Stimulated activated CD4-positive, alpha-beta T cell treated with anti-CD3 and anti-CD28 coated beads, Interleukin-4, amount 100 ng/mL, for 1 hour (primary cell): ENCODE measurements at places on chromosomes 3 and 15.
A peak's percentile ranks its signal among the peaks of the same experiment; 100 is the strongest.

DNA sequence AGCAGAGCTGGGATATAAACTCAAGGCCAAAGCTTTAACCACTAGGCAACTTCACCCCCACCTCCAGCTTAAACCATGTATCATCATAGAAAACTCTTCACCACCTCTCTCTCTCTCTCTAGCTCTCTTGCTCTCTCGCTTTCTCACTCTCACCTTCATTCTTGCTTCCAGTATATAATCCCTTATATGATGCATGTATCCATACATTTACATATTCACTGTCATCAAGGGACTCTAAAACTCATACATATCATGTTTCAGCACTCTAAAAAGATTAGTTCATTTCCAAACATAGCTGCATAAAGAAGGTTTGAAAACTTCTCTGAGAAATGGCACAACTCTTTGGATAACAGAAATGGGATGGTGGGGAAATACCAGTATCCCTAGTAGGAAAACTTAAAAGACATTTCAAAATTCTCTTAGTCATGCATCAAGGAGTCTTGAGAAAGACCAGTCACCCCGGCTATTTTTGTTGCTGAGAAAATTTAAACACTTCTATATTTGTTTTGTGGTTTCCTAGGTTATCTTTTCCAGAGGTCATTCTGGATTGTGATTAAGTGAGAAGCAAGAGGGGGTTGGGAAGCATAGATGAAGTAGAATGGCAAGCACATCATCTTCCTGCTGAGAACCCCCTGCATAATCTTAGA, 447.8 kb upstream of the THBS1 start:
- DNase-seq, result no peak

DNA sequence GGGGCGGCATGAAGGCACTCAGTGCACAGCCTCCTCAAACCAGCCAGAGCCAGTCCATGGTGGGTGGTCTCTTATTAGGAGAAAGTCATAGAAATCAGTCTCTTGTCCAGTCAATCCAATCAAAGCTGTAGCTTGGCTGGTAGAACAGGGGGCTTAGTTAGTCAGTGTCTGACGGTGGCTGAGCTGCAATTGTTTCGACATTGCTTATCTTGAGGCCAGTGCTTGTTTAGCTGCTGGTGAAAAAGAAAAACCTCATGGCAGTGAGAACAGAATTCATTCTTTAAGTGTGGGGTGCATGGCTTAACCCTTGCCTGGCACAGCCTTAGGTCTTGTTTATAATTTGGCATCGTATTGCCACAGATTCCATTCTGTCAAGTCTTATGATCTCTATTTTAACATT, 53.9 kb downstream of the FGD5 start:
- no peak for DNase-seq

DNA sequence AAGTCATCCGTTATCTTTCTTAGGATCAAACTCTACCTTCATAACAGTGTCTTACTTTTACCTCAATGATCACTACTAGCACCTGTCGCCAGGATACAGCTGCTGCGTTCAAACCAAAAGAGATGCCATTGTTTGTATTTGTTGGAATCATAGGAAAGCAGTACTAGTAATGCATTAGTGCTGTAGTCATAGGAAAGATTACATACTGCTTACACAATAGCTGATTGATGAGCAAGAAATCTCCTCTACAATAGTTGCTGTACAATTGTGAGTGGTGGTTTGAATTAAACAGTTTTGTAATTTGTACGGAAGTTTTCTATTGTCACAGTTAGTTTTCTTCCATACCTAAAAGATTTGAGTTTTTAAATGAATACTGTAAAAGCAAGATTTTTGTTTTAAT, 21.4 kb downstream of the ACAP2 start:
- DNase-seq, result no peak

DNA sequence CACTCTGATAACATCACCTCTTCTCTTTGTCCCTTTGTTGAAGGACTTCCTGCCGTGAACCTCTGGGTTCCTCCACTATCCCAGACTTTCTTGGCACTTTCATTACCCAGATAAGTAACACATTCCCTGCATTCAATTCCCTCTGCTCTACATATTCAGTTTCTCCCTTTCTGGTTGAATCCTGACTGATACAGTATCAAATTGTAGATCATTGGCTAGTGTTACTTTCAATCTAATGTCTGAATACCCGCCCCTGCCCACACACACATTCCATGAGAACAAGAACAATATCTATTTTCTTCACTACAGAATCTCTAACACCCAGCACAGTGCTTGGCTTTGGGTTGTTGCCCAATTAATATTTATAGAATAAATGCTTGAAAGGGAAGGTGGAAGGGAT, 163.5 kb downstream of the ABHD5 start:
- no peak for DNase-seq

- no peak for DNase-seq
Observed at GRCh38 chr15:99142562-99142961, 37.7 kb downstream of the SYNM start.

- no peak for DNase-seq
Observed at GRCh38 chr3:42336103-42336502, 70.1 kb upstream of the CCK start.

DNA sequence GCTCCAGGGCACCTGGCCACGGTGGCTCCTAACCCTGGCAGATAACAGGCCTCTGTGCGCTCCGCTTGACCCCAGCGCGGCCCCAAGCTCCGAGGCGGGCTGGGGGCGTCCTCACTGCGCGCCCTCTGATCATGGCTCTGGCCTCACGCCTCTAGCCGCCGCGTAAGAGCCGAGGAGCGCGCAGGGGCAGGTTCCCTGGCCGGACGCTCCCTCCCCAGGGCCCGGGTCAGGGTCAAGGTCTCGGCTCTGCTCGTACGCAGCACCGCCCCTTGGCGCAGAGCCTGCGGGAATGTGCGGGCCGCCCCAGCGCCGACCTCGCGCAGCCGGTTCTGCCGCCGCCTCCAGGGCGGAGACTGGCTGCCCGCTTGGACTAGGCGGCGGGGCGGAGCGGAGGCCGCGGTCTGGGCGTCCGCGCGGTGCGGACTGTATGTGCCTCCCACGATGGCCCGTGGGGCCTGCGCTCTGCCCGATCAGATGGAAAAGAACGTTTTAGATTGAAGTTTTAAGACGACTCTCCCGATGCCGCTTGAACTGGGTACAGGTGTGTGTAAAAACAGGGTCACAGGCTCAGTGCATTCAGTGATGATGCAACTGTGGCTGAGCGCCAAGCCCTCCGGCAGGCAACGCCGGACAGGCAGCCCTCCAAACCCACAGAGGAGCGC, 40.8 kb downstream of the CHST14 start:
- peak; percentile 11 for DNase-seq

- no peak for DNase-seq
Observed at GRCh38 chr3:72533591-72534473, 314.4 kb downstream of the SHQ1 start.

- DNase-seq, result no peak
Observed at GRCh38 chr3:38614091-38614490, 35.4 kb downstream of the SCN5A start.

DNA sequence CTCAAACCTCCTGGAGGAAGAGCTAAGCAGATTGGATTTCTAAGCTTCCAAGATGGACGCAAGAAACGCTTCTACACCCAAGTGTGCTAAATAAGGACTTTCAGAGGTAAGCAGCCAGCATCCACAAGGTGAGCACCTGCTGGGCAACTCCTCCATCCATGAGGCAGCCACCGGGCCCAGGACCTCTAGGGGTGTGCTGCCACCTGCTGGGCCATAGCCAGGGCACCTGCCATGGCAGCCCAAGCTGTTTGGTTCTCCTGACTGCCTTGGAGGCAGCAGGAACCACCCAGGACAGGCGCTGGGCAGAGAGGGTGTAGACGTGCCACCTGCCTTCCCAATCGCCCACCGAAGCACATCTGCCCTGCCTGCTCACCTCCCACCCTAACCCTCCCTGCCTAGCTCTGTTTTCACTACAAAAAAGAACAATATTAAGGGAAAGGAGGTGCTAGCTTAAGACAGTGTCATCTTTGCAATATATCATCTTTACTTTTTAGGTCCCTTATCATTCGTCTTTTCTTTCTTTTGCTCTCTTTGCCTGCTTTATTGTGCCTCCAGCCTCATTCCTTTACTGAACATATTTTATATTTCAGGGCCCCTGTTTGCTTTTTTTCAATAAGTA, 12.9 kb downstream of the C15orf62 start:
- DNase-seq, result peak; percentile 83

GRCh38 chr3:168362156-168362555, 266.4 kb upstream of the GOLIM4 start:
- no peak for DNase-seq

- DNase-seq, result no peak
Observed at GRCh38 chr15:79290642-79291275, 8.2 kb downstream of the ANKRD34C start.

- no peak for DNase-seq
Observed at GRCh38 chr3:181493423-181493822, 218.3 kb upstream of the SOX2 start.

DNA sequence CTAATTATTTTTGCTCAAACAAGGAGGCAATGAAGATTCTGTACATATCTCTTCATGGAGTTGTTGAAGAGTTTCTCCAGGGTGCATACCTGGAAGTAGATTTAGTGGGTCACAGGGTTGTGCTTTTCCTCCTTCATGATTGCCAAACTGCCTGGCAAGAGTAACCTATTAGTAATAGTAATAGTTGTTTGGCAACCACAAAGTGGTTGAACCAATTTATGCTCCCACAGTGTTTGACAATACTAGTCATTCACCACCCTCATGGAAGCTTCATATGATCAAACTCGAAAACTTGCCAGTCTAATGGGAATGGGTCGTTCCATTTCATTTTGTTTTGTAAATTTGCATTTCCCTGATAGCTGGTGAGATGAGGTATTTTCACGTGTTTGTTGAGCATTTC, 57.8 kb downstream of the TLE3 start:
- DNase-seq, result no peak

- DNase-seq, result no peak
Observed at GRCh38 chr3:128539376-128539775, 46.4 kb upstream of the GATA2 start.

GRCh38 chr3:118641608-118642007, 393.0 kb downstream of the IGSF11 start:
- DNase-seq, result no peak

DNA sequence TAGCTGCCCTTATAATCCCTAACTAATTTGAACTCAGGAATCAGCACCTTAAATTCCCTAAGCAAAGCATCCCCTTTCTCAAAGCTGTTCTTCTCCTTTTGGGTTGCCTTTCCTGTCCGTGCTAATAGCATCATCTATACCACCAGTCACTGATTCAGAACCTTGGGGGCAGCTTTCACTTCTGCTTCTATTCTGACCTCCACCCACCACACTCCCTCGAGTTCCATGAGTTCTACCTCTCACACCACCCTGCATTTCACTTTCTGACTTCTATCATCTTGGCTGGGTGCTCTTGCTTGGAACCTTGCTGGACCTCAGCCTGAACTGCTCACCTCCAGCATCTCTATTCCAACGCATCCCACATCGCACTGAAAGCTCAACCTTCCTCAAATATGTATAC, 55.4 kb upstream of the KCNMB2 start:
- no peak for DNase-seq

DNA sequence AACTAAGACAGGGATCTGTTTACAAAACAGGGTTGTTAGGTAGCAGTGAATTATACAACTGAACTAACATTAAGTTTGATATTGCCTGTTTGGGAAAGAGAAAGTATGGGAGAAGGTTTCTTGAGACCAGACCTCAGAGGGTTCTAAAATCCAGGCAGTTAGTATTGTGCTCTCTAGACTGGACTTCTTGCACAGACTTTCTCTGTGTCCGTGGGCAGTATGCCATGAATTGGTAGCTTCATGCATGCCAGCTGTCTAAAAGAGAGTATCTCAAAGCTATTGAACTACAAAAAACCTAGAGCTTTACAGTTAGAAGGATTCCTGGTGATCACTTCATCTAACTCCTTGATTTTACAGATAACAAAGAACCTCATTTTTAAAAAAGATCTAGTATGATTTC, 12.5 kb downstream of the SAMD7 start:
- no peak for DNase-seq

DNA sequence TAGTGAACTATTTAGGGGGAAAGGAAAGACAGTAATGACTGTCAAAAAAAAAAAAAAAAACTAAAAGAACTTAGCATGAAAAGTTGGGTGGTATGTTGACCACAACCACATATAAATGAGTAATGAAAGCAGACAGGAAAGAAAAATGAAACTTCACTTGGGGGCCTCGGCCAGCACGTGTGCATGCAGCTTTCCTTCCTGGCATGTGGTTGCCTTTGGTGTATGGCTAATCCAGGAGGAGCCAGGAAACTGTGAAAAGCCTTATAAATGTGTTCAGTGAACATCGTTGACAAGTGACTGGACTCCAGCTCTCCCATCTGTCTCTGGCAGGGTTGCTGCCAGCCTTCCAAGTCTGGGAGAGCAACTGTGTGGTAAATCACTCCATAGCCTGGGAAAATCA, 195.1 kb downstream of the DTWD1 start:
- no peak for DNase-seq

- no peak for DNase-seq
Observed at GRCh38 chr15:73467758-73468157, 24.8 kb downstream of the REC114 start.

- DNase-seq, result no peak
Observed at GRCh38 chr15:38682363-38682762, 117.7 kb upstream of the RASGRP1 start.

DNA sequence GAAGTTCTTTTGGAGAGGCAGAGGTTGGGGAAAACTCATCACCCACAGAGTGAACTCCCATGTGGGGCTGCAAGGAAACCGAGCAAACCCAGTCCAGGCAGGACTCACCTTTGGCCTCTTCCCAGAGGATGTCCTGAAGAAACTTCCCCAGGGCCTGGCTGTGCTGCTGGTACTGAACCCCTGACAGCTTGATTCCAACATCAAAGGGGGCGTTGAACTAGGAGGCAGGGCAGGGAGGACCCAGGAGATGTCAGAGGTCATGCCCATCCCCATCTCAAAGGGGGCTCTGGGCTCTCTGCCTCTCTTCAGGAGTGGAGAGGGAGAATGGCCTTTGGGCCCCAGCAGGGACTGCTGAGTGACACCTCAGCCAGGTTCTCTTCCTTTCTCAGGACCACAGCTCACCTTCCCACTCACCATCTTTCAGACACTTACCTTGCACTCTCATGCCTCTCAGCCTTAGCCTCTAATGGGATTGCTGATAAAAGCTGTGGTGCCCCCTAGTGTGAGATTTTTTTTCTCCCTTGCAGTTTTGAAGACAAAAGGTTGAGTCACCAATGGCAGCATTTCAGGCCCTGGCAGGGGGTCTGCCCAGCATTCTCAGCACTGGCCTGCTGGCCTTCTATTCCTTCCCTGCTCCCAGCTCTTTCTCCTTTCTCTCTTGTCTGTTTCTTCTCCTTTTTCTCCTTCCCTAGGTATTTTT, 6.0 kb downstream of the GHRL start:
- DNase-seq, result no peak

DNA sequence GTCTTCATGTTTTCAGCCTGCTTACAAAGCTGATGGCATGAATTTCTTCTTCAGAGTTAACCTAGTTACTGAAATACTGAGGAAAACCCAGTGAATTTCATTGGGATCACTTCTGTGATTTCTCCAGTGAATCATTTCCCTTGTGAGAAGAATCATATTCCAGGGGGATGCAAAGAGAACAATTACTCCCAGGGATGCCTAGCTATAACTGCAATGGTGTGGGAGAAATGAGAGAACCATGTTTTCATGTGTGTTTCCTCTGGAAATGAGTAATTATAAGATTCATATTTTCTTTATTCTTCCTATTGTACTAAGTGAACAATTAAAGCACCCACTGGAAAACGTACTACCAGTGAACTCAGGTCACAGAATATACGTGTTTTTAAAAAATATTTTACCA, 485.4 kb downstream of the GRM7 start:
- DNase-seq, result no peak

- DNase-seq, result no peak
Observed at GRCh38 chr3:170622369-170623159, 36.7 kb upstream of the SLC7A14 start.

GRCh38 chr3:146178006-146178689, 17.2 kb upstream of the PLOD2 start:
- DNase-seq, result no peak
